ENCODE measurements at places on chromosomes 5 and 9.

- no peak for DNase-seq
Observed at GRCh38 chr9:132694144-132694543, 23.9 kb downstream of the GTF3C4 start.

DNA sequence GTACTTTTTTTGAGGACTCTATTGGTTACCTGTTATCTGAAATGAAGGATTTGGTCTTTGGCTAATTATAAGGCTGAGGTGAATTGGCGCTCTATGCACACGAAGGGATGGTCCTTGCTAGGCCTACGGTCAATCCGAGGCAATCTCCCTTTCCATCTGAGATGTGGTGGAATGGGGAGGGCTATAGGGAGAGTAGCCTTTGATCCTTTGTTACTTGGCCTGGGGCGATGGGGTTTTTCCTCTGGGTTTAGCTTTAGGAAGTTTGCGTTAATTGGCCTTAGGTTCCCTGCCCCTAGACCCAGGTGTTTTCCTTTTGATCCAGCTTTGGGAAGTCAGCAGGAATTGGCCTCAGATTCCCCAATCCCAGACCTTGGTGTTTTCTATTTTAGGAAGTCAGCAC is 102.1 kb upstream of the C9orf72 start:
- DNase-seq, result no peak

DNA sequence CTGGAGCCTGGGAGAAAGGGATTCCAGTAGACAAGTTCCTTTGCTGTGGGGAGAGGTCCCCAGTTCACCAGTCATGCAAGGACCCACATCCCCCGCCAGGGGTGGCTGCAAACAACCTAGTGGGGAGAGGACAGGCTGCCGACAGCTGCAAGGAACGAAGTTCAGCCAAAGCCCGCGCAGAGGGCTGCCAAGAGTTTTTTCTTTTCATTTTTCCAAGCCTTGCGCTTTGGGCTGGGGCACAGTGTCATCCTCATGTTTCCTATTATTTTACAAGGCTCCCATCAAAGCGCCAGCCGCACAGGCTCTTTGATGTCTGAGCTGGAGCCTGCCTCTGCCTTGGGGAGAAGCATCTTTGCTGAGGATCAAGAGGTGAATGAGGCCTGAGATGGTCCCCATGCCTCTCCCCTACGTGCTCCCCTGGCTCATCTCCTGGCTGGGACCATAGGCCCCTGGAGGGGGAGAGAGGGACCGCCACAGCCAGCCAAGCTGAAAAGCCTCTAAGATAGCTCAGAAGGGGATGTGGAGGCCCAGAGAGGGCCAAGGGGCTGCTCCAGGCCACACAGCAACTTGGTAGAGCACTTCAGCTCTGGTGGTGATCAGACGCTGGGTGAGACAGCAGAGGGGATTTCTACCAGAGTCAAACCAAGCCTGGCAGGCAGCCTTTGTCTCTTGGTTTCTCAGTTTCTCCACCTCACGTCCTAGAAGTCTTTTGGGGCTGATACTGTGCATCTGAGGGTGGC is 50.4 kb upstream of the SYNPO start:
- no peak for DNase-seq

DNA sequence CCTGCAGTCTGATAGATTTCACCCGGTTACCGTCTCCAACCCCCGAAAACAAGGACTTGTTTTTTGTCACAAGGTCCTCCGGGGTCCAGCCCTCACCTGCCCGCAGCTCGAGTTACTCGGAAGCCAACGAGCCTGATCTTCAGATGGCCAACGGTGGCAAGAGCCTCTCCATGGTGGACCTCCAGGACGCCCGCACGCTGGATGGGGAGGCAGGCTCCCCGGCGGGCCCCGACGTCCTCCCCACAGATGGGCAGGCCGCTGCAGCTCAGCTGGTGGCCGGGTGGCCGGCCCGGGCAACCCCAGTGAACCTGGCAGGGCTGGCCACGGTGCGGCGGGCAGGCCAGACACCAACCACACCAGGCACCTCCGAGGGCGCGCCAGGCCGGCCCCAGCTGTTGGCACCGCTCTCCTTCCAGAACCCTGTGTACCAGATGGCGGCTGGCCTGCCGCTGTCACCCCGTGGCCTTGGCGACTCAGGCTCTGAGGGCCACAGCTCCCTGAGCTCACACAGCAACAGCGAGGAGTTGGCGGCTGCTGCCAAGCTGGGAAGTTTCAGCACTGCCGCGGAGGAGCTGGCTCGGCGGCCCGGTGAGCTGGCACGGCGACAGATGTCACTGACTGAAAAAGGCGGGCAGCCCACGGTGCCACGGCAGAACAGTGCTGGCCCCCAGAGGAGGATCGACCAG is 121.3 kb downstream of the DAB2IP start:
- DNase-seq, result no peak

- DNase-seq, result no peak
Observed at GRCh38 chr9:92664394-92665152, 5.4 kb downstream of the IPPK start.

Measured in stimulated activated CD4-positive, alpha-beta T cell treated with anti-CD3 and anti-CD28 coated beads, Interleukin-15, amount 100 ng/mL, for 1 hour (primary cell).